NCI-H510A treated with DMSO at 0.1 percent for 48 hours (cell line): ENCODE measurements at places on chromosomes 1 and 21.

- DNase-seq, result no peak
Observed at GRCh38 chr1:89998306-89998705, 3.4 kb downstream of the ZNF326 start.

- no peak for DNase-seq
Observed at GRCh38 chr21:28793043-28793442, 199.6 kb downstream of the LTN1 start.

GRCh38 chr1:22579541-22580155 is 16.4 kb downstream of the EPHA8 start:
- no peak for DNase-seq

DNA sequence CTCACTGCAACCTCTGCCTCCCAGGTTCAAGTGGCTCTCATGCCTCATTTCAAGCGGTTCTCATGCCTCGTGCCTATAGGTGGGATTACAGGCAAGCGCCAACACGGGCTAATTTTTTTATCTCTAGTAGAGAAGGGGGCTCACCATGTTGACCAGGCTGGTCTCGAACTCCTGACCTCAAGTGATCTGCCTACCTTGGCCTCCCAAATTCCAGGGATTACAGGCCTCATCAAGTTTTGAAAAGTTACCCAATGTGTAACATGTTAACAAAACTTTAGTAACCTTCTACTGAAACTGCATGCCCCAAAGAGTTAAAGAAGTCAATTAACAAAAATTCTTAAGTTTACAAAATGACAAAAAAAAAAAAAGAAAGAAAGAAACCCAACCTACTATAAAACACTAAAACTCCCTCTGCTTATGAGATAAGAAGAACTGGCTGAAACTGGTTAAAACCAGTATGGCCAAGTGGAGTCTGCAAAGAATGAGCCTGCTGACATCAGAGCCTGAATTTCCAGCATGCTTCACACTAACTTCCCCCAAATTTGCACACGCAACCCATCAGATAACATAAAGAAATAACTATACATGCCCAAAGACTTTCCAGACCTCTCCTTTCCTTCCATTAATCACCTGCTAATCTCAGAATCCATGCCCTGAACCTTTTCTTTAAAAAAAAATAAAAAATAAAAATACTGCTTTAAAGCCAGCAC is 25.5 kb upstream of the PSMG1 start:
- no peak for DNase-seq

- no peak for DNase-seq
Observed at GRCh38 chr1:83026745-83027144, 972.2 kb downstream of the TTLL7 start.

DNA sequence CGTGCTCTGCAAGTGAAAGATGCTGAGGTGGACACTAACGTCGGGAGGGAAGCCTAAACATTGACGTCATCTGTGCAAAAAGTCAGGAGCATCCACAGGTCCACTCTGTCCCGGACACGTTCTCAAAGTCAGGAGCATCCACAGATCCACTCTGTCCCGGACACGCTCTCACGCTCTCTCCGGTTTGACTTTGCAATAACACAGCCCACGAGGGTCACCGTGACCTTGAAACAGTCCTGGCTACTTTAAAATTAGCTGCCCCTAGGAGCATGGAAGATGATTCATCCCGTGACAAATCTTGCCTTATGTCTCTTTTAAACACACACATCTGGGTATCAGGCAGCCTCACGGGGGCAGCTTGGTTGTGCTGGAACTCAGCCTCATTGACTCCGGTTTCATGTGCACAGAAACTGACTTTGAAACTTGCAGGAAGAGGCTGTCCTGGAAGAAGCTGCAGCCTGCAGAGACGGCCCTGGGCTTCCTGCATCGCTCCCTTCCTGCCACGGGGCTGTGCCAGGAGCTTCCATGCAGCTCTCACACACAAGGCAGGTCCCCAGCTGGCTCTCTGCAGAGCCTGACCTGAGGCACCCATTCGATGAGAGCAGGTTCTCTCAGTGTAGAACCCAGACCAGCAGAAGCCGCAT is 18.1 kb upstream of the COL18A1 start:
- no peak for DNase-seq

GRCh38 chr1:26482921-26483320 is 10.7 kb downstream of the HMGN2 start:
- no peak for DNase-seq

DNA sequence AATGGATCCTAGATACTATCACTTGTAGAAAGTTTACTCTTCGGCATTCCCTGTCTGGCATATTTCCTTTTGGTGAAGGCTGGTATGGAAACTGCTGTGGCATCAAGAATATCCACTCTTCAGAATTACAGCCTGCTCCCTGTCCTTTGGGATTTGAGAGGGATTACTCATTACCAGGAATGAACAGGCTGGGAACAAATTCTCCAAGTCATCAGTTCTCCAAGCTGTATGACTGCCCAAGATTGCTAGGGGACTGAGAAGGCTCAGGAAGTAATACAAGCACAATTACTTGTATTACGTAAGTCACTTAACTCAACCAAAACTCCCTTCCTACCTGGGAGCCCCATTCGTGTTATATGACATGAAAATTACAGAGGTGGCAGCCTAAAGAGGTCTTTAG is 49.6 kb downstream of the CD58 start:
- DNase-seq, result no peak

GRCh38 chr1:112446411-112446810 is 50.4 kb downstream of the CTTNBP2NL start:
- no peak for DNase-seq

DNA sequence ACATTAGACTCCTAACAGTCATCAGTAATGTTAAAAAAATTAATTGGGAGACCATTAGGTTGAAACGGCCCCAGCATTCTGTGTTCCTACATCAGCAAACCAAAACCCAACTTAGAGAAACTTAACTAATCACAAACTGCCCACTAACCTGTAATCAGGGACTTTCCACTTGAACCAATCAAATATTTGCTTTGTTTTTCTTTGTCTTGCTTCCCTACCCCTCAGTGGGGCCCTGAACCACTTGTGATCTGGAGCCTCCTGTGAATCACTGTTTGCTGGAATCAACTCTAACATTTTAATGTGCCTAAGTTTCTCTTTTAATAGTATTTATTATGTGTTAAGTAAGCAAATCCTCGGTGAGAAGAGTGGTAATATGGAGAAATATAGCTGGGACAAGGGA is 64.0 kb downstream of the ABCA4 start:
- no peak for DNase-seq

DNA sequence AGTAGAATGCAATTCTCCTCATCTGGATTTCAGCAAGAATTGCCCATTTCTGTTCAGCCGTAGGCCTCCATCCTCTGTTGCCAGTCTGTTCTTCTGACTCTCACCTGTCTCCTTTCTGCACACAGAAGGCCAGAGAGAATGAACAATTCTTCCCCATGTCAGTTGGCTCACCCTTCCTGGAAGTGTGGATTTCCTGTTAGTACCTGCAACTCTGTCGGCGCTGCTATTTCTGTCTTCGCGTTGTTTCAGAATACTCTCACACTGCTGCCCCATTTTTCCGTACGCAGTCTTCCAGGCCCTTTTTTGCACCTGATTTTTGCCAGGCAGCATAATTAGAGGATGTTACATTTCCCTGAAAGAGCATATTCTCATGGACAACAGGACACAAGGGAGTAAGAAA is 200.7 kb downstream of the FGGY start:
- no peak for DNase-seq

- no peak for DNase-seq
Observed at GRCh38 chr1:234870020-234870981, 258.3 kb downstream of the TOMM20 start.

DNA sequence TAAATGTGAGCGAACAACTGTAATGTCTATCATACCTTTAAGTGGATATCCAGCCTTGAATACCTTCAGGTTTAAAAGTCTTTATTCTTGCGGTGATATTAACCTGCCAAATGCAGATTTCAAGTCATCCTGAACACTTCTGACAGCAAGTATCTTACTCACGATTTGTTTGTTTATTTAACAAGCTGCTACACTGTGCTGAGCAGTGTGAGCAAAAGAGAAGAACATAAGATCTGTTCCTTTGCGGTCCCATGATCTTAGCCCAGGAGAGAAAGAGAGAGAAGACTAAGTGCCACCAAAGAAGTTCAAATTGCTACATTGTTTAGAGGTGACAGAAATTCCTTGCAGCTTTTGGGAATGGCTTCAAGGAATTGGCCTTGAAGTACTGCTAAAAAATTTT is 9.5 kb upstream of the IL24 start:
- DNase-seq, result no peak

GRCh38 chr21:45818904-45819285 is 162.7 kb upstream of the COL6A1 start:
- no peak for DNase-seq

DNA sequence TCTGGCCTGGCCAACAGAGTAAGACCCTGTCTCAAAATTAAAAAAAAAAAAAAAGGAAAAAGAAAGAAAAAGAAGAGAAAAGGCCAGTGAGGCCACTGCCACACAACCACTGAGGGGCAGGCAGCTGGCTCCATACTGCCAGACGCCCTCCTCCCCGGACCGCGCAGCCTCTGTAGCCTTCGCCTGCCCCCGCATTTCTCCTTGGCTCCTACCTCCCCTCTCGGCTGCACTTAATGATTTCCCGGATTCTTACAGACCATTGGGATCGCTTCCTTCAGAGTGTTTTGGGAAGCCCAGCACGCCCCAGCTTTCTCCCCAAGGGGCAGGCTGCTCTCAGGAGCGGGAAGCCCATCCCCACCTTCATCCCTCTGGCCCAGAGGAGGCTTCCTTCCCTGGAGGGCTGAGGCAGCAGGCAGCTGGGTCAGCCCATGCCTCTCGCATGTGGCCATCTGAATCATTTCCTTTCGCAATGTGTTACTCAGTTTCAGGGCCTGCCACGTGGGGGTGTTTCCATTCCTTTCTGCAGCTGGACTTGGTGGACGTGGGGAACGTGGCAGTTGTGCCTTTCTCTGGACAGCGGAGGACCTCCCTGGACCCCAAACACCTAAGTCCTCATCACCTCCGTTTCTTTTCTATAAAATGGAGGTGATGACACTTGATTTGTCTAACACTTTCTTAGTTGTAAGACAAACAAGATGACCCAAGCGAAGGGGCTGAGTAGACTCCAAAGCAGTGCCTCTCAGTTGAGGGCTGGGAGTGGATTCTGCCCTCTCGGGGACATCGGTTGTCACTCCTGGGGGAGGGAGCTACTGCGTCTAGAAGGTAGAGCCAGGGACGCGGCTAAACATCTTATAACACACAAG is 2.3 kb downstream of the SLC2A5 start:
- DNase-seq, result no peak

- no peak for DNase-seq
Observed at GRCh38 chr1:234163267-234163919, 209.9 kb upstream of the COA6 start.

GRCh38 chr1:168932539-168932938 is 174.0 kb upstream of the ATP1B1 start:
- DNase-seq, result no peak

DNA sequence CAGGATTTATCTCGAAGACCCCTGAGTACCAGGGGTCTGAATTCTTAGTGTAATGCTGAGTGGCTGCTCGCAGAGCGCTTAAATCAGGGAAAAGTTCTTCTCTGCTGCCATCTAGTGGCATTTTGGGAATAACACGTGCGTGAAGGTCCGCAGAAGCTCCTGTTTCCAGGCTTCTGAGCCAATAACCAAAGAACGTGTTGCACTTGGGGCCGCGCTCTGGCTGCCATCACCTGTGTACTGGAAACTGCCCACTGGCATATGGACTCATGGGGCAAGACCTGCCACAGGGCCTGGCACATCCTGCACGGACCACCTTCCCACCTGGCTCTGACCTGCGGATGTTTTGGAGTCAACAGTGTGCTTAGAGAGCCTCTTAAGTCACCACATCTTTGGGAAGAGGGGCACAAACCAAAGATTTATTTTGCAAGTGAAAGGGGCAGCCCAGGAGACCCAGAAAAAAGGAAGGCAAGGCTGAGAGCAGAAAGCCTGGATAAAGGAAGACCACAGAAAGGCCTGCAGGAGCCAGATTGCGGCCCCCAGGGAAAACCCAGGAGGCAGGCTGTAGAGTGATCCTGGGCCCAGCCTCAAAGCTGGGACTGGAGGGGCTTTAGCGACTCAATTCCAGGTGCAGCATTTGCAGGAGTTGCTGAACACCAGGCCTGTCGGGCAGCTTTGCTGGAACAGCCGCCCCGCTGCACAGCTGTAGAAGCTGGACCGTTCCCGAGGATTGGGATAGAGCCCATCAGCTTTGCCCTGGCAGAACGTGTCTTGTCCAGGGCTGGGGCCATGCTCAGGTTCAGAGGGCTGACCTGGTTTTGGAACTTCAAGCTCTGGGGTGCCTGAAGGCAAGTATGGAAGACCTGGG is 13.0 kb downstream of the CHIT1 start:
- peak; percentile 84 for DNase-seq

- no peak for DNase-seq
Observed at GRCh38 chr1:15649937-15650336, 32.7 kb downstream of the DDI2 start.

DNA sequence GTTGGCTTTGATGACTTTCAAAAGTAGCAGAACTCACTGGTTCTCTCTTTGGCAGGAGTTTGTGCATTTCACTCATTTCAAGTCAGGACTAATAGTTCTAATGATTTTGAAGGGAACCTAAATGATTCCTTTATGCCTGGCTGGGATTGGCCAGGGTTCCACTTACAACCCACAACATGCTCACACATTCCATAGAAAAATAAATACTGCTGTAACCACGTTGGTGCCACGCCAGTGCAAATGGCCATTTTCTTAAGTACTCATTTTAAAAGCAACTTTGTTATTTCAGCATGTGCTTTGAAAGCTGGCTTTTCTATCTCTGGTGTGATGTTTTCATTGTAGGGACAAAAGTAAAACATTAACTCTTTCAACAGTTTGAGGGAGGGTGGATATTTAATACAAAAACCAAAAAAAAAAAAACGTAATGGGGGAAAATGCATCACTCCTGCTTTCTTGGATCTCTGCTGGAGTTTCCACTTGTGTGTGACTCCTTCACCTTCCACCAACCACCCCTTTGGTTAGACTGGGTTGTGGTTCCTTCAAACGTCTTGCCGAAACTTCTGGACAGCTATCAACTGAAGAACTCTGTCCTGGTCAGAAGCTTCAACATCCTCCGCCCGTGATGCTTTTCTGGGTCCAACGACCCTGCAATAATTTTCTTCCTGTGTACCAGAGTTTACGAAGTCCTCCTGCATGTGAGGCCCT is 300.4 kb upstream of the RUNX1 start:
- no peak for DNase-seq

- no peak for DNase-seq
Observed at GRCh38 chr1:225635649-225636048, 17.3 kb downstream of the ENAH start.

DNA sequence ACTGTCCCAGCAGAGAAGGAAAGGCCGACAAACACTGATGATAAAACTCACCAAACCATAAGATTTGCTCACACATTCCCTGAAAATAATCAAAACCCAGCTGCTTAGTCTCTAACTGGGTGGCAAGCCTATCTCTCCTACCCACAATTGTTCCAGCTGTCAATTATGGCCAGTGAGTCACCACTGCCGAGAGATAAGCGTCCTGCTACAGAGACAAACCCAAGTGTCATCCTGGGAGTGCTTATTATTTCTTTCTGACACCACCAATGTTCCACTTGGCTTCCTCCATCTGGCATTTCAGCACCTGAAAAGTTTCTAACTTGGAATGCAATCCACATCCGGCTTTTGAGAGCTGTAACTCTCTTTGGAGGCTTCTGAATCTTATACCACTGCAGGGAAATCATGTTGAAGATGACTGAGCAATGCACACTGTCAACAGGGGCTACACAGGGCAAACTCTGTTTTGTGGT is 51.5 kb upstream of the VAV3 start:
- peak; percentile 37 for DNase-seq

- DNase-seq, result no peak
Observed at GRCh38 chr1:39003794-39004193, 12.7 kb downstream of the AKIRIN1 start.
